ENCODE measurements at places on chromosomes 11 and 22.

DNA sequence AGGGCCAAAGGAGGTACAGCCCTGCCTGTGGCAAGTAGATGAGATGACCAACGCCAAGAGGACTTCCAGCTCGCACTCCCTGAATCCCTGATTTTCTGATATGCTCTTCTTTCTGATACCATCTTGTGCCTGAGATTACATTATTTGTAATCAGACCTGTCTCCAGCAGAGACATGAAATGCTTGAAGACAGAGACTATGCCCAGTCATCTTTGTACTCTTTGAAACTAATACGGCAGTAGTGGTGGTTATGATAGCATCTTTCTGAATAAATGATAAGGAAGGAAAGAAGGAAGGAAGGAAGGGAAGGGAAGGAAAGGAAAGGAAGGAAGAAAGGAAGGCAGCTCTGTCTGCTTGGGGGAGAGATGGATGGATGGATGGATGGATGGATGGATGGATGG lies 27.8 kb downstream of the IL10RA start:
- DNase-seq = no peak

GRCh38 chr11:64766881-64767280 lies 7.1 kb upstream of the PYGM start:
- peak; percentile 6 for DNase-seq

- DNase-seq = no peak
Observed at GRCh38 chr11:115146425-115146824, 357.8 kb downstream of the CADM1 start.

- DNase-seq = no peak
Observed at GRCh38 chr11:64918017-64918416, 1.0 kb upstream of the ATG2A start.

GRCh38 chr11:26149585-26149984 lies 182.3 kb upstream of the ANO3 start:
- no peak for DNase-seq

DNA sequence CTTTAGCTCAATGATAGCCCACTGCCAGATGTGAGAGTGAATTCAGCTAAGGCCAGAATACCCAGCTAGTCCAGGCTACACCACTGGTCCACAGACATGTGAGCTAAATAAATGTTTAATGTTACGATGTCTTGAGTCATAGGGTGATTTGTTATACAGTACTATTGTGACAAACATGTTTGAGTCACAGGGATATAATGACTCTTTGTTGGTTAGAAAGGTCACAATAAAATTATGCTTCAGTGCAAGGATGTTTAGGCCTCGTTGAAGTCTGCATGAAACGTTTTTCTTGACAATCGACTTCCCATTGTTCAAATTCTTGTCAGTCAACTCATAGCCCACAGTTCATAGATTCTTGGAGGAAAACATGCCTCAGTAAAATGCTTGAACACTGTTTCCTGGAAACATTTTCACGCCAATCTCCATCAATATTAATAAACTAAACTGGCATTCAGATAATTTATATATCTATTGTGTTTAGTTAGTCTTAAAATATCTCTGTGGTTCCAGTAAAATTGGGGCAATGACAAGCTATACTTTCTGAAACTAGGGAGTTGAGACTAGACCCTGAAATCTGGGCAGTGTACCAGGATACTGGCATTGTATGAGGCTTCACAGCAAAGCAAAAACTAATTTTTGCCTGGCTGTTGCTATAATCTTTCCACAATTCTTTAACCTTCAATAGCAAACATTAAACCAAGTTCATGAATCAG lies 650.8 kb upstream of the KIRREL3 start:
- no peak for DNase-seq

GRCh38 chr11:8988329-8989234 lies 15.2 kb downstream of the NRIP3 start:
- DNase-seq = no peak

DNA sequence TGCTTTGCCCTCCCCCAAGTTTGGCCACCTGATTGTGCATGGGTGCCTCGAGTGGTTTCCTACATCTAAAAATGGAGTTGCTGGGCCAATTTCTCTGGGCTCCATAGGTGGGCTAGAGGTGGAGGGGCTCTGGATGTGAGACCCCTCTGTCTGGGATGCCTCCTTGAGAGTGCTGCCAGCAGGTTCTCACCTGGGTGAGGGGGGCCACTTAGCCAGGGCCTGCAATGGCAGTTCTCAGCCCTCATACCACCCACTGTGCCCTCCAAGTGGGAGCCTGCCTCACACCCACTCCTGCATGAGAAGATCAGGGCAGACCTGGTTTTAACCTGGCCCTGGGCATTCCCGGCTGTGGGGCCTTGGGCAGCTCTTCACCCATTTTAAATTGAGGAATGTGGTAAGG lies 83.9 kb downstream of the CABIN1 start:
- DNase-seq = no peak

GRCh38 chr11:132123449-132123848 lies 753.0 kb downstream of the NTM start:
- DNase-seq = no peak

DNA sequence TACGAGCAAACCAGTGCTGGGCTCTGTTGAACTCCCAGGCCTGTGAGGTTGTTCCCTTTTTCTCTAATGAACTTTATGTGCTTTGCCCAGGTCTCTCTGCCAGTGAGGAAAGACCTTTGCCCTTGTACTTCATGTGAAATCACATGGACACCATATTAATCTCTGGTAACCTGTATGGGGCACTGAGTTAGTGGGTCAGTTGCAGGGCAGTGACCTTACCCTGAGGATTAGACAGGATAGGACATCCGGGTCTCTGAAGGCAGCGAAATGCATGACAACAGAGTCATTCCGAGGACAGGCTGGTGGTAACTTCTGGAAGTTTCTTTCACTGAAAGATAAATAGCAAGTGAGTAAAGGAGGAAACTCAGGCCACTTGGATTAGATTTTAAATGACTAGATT lies 93.7 kb downstream of the ZBTB16 start:
- DNase-seq = no peak

Measured in GM13976 (cell line).